ENCODE measurements at places on chromosomes 7 and 10. TPM values are rescaled to one million over a fixed set of nuclear protein-coding genes. Genes with fewer than 3 reads are reported as not detected.
A peak's percentile ranks its signal among the peaks of the same experiment; 100 is the strongest.

Gene NUTM2E
- under 0.01 TPM for total RNA-seq

Gene TFPI2
- total RNA-seq, result 14.4 TPM

DNA sequence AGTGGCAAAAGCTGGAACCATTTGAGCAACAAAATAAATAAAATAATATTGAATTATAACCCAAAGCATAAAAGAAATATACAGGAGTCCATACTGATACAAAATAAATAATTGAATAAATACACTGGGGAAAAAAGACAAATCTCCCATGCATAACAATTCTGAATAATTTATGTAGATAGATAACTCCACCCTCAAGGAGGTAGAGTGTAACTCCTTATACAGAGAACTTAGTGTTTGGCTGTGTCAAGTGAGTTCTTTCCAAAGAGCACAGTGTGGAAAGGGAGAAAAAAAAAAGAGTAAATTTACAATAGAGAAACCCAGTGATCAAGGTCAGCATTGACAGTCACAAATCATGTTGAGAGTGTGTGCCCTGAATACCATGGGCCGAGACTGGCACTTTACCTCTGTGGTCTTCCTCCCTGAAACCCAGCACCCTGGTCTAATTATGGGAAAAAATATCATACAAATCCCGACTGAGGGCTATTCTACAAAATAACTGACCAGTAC, 5.5 kb downstream of the PIK3AP1 start:
- DNase-seq, result no peak
- H3K4me1 ChIP-seq, result no peaks in the 10 kb centered on the region
- peaks cover 2% of the 10 kb centered on the region for H3K27me3 ChIP-seq
- no peak overlapping the region for H3K4me3 ChIP-seq

DNA sequence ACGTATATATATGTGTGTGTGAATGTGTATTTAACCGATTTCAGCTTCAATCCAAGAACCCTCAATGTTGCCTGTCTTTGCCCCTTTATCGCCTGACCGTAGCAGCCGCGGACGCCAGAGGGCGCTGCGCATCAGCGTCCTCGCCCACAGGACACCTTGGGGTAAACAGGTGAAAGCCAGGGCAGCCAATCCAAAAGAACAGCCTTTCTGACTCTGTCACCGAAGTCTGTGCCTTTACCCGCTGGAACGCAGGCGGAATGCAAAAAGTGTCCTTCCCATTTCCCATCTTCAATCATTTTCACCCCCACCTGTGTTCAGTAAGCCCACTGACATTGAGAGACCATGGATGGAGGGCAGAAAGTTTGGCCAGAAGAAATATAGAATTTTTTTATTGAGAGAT, 3.6 kb downstream of the NXPH1 start:
- no peak overlapping the region for H3K4me3 ChIP-seq
- H3K27me3 ChIP-seq, result no peaks in the 10 kb centered on the region
- peak; percentile 2 for DNase-seq
- H3K4me1 ChIP-seq, result no peaks in the 10 kb centered on the region

- no peak for DNase-seq
- H3K4me1 ChIP-seq, result no peaks in the 10 kb centered on the region
- H3K27ac ChIP-seq, result no peak overlapping the region
- H3K27me3 ChIP-seq, result no peaks in the 10 kb centered on the region
Measured at GRCh38 chr7:40099837-40100236, 34.6 kb downstream of the MPLKIP start.

GRCh38 chr10:29804025-29804852, 169.5 kb upstream of the SVIL start:
- peak overlapping the region; percentile 78 for H3K27ac ChIP-seq
- no peaks in the 10 kb centered on the region for H3K27me3 ChIP-seq
- H3K36me3 ChIP-seq, result no peaks in the 10 kb centered on the region
- DNase-seq, result peak; percentile 92

- no peak for DNase-seq
- no peak overlapping the region for H3K4me3 ChIP-seq
- H3K4me1 ChIP-seq, result no peaks in the 10 kb centered on the region
- H3K36me3 ChIP-seq, result no peaks in the 10 kb centered on the region
Measured at GRCh38 chr10:56586461-56586891, 225.4 kb upstream of the ZWINT start.

GRCh38 chr7:156903232-156903909, 10.4 kb upstream of the LMBR1 start:
- no peaks in the 10 kb centered on the region for H3K4me1 ChIP-seq
- no peak overlapping the region for H3K4me3 ChIP-seq
- H3K27ac ChIP-seq, result no peak overlapping the region
- DNase-seq, result peak; percentile 75
- H3K36me3 ChIP-seq, result no peaks in the 10 kb centered on the region
- no peaks in the 10 kb centered on the region for H3K27me3 ChIP-seq

DNA sequence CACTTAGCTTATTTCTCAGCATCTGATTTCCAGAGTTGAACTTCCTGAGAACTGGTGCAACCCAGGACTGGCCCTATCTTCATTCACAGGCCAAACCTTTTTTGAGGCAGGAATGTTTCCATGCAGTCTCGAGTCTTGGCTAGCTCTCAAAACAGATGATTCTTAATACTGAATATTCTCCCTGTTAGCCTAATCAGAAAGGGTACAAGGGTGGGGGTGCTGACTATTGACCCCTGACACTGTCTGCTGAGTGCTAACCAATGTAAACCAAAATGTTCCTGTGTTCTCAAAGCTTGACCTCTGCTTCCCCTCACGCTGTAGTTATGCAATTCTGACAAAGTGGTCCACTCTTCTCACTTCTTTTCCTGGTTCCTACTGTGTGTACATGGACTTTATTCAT, 25.3 kb downstream of the VWDE start:
- no peak overlapping the region for H3K4me3 ChIP-seq
- H3K36me3 ChIP-seq, result no peaks in the 10 kb centered on the region
- no peaks in the 10 kb centered on the region for H3K4me1 ChIP-seq
- H3K27me3 ChIP-seq, result no peaks in the 10 kb centered on the region
- no peak overlapping the region for H3K27ac ChIP-seq
- no peak for DNase-seq

DNA sequence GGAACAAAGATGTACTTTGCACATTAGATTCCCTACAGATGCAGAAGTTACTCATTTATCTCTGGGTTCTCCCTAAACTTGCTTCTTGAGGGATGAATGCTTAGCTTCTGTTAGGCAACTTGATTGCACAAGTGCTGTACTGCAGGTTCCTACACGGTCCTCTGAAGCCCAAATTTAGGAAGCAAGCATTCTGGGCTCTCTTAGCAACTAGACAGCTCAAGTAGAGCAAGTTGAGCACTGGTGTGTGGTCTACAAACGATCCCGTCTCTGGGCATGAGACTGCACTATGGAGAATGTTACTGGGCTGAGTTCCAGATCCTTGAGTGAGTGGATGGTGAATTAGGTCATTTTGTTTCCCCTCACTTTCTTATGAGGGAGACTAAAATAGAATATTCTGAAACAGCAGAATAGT, 14.3 kb downstream of the SEMA3D start:
- no peaks in the 10 kb centered on the region for H3K4me1 ChIP-seq
- DNase-seq, result peak; percentile 88
- H3K27ac ChIP-seq, result no peak overlapping the region
- no peaks in the 10 kb centered on the region for H3K36me3 ChIP-seq
- no peaks in the 10 kb centered on the region for H3K27me3 ChIP-seq

DNA sequence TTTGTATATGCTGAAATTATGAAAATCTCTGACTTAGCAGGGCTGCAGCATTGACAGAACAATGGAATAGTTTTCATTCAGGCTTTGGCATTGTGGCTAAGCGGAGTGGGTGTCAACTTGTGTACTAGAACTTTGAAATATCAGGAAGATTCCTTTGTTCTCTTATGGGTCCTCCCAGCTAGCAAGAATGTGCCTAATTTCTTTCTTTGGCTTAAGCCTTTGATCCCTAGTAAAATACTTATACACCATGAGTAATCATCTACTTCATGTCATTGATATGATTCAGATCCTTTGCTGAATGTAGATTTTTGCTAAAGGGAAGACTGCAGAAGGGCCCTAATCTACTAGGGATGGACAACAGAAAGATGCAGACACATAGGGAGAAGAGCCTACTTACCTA, 6.2 kb downstream of the AVL9 start:
- peak; percentile 33 for DNase-seq
- H3K4me1 ChIP-seq, result peaks cover 12% of the 10 kb centered on the region
- no peaks in the 10 kb centered on the region for H3K27me3 ChIP-seq
- no peak overlapping the region for H3K4me3 ChIP-seq
- H3K36me3 ChIP-seq, result no peaks in the 10 kb centered on the region
- peak overlapping the region; percentile 64 for H3K27ac ChIP-seq

DNA sequence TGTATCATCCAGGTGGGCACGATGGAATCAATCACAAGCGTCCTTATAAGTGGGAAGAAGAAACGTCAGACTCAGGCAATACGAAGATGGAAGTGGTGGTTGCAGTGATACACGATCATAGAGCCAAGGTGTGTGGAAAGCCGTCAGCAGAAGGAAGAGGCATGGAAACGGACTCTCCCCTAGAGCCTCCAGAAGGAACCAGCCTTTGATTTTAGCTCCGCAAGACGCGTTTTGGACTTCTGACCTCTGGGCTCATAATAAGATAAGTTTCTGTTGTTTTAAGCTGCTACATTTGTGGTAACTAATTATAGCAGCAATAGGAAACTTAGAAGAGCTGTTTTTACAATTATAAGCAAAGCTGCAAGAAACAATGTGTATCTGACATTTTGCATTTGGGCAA, 14.8 kb downstream of the FANK1 start:
- no peak for DNase-seq
- H3K4me1 ChIP-seq, result no peaks in the 10 kb centered on the region
- H3K27me3 ChIP-seq, result no peaks in the 10 kb centered on the region
- H3K27ac ChIP-seq, result no peak overlapping the region
- H3K36me3 ChIP-seq, result no peaks in the 10 kb centered on the region

- no peaks in the 10 kb centered on the region for H3K4me1 ChIP-seq
- H3K27ac ChIP-seq, result no peak overlapping the region
- H3K36me3 ChIP-seq, result no peaks in the 10 kb centered on the region
Measured at GRCh38 chr7:49778731-49779270, 5.4 kb downstream of the VWC2 start.

DNA sequence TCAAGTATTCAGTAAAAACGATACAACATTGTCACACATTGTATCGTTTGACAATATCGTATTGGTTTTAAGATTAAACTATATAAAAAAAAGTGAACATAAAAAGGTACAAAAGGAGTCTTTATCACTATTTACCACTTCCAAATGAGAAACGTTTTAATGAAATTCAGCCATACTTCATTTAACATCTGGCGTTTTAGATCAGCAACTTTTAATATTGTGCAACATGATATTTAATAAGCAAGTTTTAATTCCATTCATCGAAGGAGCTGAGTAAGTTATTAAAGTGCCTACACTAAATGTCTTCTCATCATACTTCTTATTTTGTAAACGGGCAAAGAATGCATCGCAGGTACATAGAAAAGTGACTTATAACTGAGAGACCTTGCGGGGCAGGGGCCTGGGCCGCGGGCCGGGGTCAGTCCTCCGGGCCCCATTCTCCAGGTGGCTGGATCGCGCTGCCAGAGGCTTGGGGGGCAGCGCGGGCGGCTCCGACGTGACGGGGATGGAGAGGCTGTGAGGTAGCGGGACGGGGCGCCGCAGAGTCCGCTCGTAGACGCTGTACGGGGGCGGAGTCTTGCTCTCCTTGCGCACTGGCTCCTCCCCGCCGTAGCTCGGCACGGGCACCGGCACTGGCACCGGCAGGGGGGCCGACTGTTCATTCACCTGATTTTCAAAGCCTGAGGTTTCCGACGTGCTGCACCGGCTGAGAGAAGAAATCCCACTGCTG, 165.8 kb upstream of the IMMP2L start:
- H3K4me1 ChIP-seq, result no peaks in the 10 kb centered on the region
- H3K4me3 ChIP-seq, result no peak overlapping the region
- DNase-seq, result no peak
- H3K36me3 ChIP-seq, result peaks cover 1% of the 10 kb centered on the region
- no peaks in the 10 kb centered on the region for H3K27me3 ChIP-seq

DNA sequence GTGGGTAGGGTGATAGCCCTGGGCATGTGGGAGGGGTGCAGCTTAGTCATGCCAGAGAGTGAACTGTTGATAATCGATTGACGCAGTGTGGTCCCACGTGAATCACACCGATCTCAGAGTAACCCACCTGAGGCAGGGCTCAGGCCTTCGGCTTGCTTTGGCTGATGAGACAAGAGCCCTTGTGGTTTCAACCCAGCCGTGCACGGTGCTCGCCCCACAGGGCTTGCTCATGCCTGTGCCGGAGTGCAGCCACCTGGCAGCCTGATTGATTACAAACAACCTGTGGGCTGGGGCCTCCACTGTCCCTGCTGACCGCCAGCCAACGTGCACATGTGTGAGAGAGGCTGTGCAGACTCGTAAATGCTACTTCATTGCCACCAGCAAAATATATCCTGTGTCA, 144.9 kb upstream of the ADARB2 start:
- H3K36me3 ChIP-seq, result no peaks in the 10 kb centered on the region
- H3K4me1 ChIP-seq, result no peaks in the 10 kb centered on the region
- H3K27me3 ChIP-seq, result no peaks in the 10 kb centered on the region

DNA sequence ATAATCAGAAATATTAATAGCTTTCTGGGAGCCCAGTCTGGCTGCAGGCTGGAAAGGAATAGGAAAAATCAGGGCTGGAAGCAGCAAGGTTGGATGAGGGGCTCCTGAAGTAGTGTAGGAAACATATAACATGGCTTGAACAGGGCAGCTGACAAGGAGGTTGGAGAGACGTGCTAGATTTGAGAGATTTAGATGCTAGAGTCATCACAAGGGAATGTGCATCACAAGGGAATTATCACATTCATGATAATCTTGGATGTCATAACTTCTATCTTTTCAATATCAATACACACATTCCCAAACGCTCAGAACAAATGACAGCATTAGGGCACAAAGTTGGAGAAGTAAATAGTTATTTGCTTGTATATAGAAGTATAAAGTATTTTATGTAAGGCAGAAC, 120.9 kb upstream of the EGFR start:
- H3K4me3 ChIP-seq, result no peak overlapping the region
- DNase-seq, result no peak
- no peak overlapping the region for H3K27ac ChIP-seq

DNA sequence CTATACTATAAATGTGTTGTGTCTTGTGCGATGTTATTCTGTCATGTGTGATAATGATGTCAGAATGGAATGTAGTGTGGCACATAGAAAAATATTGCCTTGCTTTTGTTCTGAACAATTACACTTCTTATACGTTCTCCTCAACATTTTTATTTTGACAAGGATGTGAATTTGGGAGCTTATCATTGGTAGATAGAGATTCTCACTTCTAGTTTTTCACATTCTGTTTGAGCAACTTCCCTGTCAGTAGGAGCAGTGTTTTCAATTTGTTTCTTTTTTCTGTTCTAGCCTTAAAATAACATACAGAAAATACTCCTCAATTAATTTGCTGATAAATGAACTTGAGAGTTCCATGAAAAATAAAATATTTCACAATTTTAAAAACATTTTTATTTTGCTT, 17.6 kb downstream of the SUN3 start:
- no peak overlapping the region for H3K4me3 ChIP-seq
- H3K36me3 ChIP-seq, result no peaks in the 10 kb centered on the region
- no peaks in the 10 kb centered on the region for H3K4me1 ChIP-seq
- DNase-seq, result no peak
- peaks cover 3% of the 10 kb centered on the region for H3K27me3 ChIP-seq

GRCh38 chr10:37680716-37681616, 176.4 kb downstream of the ZNF248 start:
- no peaks in the 10 kb centered on the region for H3K36me3 ChIP-seq
- H3K27me3 ChIP-seq, result no peaks in the 10 kb centered on the region
- H3K4me1 ChIP-seq, result no peaks in the 10 kb centered on the region
- no peak for DNase-seq

GRCh38 chr7:130721486-130722277, 12.3 kb downstream of the KLF14 start:
- H3K36me3 ChIP-seq, result no peaks in the 10 kb centered on the region
- no peaks in the 10 kb centered on the region for H3K4me1 ChIP-seq
- peak; percentile 69 for DNase-seq
- H3K27me3 ChIP-seq, result peaks cover 12% of the 10 kb centered on the region
- no peak overlapping the region for H3K4me3 ChIP-seq

Data from fibroblast of lung (primary cell).